ENCODE measurements at places on chromosomes 11 and 22. TPM values are rescaled to one million over a fixed set of nuclear protein-coding genes. Genes with fewer than 3 reads are reported as not detected.

Gene TMEM80
- 22.8 TPM for total RNA-seq

Gene IGSF9B
- total RNA-seq = 23.2 TPM

DNA sequence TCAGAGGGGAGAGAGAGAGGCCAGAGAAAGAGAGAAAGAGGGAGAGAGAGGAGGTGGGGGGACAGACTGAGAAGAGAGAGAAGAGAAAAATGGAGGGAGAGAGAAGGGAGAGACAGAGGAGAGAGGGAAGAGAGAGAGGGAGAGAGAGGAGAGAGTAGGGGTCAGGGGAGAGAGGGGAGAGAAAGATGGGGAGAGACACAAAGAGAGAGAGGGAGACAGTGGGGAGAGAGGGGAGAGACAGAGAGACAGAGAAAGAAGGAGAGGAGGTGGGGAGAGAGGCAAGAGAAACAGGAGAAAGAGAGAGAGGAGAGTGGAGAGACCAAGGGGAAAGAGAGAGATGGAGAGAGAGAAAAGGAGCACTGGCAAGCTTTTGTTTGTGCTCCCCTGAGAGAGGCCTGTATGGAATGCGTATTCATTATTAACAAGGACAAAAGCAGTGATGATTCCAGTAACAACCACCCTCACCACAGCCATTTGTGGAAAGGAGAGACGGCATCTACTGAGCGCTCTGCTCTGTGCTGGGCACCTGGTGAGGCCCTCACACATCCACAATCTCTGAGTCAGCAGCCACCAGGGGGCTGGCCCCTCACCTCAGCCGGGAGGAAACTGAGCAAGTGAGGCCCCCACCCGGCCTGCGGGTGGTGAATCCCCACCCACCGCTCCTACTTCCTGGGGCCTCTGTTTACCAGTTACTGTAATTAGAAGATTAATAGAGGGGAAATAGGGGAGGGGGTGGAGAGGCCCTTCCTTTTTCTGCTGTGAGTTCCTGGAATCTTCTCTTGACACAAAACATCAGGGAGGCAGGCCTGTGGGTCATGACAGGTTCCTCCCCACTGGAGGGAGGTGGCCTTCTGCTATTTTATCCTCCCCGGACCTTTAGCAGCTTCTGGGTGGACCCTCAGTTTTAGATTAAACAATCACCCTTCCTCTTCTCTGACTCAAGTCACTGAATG lies 14.6 kb upstream of the MIAT start:
- ATAC-seq = peak; percentile 12

Gene ART5
- total RNA-seq = 69.1 TPM

DNA sequence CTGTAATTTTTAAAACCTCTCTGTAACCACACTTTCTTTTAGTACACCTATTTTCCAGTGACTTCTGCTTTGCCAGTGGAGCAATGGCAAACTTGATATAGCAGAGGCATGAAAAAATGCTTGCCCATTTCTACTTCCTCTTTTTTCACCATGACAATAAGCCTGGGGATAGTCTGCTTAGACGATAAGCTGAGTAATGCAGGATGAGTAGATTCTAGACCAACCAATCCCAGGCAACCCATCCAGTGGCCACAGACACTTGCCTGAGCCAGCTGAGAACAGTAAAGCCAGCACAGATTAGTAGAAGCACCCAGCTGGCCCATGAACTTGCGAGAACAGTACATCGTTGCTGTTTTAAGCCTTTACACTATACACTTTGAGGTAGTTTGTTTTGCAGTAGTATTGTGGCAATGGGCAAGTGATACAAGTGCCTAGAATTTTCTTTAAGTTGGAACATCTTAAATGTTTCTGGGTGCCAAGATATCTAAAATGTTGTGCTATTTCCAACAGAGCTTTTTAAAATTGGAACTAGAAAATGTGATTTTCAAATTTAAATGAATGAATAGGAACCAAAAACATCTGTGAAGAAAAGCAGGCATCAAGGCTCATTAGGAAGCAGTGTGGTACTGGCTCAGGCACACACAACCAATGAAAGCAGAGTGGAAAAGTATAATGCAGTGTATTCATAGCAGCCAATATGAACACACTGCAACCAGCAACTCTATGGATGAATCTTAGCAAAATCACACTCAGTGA lies 37.7 kb downstream of the DDI1 start:
- no peak for ATAC-seq

DNA sequence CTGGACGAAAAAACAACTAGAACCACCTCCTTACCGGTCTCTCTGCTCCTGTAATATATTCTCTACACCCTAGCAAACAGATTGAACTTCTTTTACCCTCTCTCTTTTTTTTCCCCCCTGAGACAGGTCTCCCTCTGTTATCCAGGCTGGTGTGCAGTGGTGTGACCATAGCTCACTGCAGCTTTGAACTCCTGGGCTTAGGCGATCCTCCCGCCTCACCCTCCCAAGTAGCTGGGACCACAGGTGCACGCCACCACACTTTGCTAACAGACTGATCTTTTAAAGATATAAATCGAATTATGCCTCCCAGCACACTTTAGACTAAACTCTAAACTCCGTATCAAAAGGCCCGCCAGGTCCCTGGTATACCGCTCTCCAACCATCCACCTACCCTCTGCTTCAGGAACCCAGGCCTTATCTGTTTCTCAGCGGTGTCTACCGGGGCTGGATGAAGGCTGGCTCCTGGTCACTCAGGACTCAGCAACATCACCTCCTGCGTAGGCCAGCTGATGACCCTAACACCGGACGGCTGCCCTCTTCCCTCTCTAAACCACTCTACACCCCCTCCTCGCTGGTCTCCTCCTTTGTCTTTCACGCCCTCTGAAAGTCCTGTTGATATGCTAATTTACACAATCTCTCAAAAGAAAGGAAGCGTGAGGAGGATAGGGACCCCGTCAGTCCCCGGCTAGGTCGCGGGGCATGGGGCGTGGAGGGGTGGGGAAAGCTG lies 745 bp downstream of the C22orf39 start:
- no peak for ATAC-seq

Gene TSGA10IP
- total RNA-seq = 0.41 TPM

- ATAC-seq = no peak
Measured at GRCh38 chr22:48782326-48782725, 1045.3 kb downstream of the BRD1 start.

Gene HIPK3
- 37.4 TPM for total RNA-seq

Gene C1QTNF4
- total RNA-seq = 0.27 TPM

Gene RCE1
- total RNA-seq = 15.5 TPM

DNA sequence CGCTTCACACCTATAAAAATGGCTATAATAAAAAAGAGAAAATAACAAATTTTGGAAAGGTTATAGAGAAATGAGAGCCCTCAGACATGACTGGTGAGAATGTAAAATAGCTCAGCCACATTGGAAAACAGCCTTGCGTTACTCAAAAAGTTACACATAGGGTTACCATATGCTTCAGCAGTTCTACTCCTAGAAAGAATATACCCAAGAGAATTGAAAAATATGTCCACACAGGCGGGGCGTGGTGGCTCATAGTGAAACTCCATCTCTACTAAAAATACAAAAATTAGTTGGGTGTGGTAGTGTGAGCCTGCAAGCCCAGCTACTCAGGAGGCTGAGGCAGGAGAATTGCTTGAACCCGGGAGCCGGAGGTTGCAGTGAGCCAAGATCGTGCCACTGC lies 7.6 kb upstream of the JHY start:
- peak; percentile 53 for ATAC-seq

GRCh38 chr11:99325847-99326246 lies 305.1 kb downstream of the CNTN5 start:
- no peak for ATAC-seq

Gene INPP5J
- total RNA-seq = 4.1 TPM

DNA sequence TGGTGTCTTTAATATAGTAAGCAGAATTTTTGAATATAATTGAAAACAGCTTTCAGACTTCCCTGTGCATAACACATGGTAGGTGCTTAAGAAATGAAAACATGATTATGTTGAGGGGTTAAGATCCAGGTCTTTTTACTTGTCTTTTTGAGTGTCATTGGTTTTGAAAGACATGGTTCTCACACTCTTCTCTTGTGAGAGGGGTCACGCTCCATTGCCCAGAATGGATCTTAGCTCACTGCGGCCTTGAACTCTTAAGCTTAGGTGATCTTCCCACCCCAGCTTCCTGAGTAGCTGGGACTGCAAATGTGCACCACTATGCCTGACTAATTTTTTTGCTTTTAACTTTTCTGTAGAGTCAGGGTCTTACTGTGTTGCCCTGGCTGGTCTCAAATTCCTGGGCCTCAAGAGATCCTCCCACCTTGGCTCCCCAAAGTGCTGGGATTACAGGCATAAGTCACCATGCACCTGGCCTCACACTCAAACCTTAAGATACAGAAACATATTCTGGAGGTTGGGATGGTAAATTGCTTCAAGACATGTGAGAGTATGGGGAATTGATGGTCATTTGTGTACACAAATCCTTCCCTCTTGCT lies 1.4 kb downstream of the SPCS2 start:
- ATAC-seq = no peak

Gene OR6T1
- total RNA-seq = not detected

DNA sequence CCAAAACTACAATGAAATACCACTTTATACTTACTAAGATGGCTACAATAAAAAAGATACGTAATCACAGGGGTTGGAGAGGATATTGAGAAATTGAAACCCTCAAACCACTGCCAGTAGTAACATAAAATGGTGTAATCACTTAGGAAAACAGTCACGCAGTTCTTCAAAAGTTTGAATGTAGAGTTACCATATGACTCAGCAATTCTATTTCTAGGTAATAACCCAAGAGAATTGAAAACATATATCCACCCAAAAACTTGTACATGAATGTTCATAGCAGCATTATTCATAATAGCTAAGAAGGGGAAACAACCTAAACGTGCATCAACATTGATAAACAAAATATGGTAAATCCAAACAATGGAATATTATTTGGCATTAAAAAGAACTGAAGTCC lies 24.4 kb upstream of the PSMA1 start:
- no peak for ATAC-seq

Gene SLC22A6
- total RNA-seq = not detected

GRCh38 chr11:17389211-17389956 lies 925 bp upstream of the KCNJ11 start:
- ATAC-seq = peak; percentile 80

- no peak for ATAC-seq
Measured at GRCh38 chr11:131537748-131538147, 167.3 kb downstream of the NTM start.

Gene UCP3
- 2.1 TPM for total RNA-seq

GRCh38 chr11:64056213-64056785 lies 20.6 kb downstream of the FLRT1 start:
- no peak for ATAC-seq

DNA sequence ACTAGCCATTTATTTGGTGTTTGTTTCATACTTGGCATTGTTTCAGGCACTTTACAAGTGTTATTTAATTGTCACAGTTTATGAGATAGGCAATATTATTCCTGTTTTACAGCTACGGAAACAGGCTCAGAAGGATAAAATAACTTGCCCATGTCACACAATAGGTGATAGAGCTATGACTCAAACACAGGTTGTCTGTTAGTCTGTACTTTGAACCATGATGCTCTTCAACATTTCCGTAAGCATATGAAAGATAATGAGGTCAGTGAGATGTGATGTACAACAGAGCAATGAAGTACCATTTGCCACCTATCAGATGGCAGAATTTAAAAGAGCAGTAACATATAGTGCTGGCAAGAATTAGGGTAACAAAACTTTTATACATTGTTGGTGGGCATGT lies 15.3 kb downstream of the TUG1 start:
- ATAC-seq = no peak

DNA sequence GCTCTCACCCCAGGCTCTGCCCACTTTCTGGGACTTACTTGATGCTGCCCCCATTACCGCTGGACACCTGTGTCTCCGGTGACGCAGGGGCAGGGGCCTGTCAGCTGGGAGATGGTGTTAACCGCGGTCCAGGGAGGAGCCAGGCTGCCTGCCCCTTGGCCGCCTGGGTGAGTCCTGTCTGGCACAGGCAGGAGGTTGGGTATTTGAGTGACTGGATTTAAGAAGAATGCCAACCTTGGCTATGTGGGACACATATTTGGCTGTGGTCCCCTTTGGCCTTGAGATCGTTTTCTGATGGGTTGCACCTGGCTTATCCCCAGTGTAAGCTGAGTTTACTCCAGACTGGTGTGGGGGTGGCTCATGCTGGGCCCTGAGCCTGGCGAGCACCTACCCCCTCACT lies 2.5 kb downstream of the MUC6 start:
- ATAC-seq = no peak

- ATAC-seq = no peak
Measured at GRCh38 chr11:88515002-88515401, 177.5 kb upstream of the CTSC start.

Gene CHST1
- 5.1 TPM for total RNA-seq

DNA sequence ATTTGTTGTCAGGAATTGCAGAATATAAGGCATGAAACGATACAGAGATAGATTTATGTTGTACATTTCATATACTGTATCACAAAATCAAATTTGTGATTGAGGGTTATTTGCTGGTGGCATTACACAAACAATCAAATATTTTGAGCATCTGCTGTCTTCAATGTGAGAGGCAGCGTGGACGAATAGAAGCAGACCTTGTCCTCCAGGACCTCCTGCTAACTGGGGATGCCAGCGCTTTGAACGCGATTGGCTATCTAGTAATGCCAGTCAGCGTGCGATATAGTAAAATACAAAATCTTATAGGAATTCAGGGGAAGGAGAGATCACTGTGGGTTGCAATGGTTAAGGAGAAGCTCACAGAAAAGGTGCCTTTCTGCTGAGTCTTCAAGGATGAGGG lies 631 bp upstream of the SNX19 start:
- ATAC-seq = no peak

GRCh38 chr22:45709060-45709739 lies 37.6 kb downstream of the ATXN10 start:
- peak; percentile 92 for ATAC-seq

Gene EEF1G
- 1,509 TPM for total RNA-seq

Gene CNGA4
- 1.1 TPM for total RNA-seq

- ATAC-seq = no peak
Measured at GRCh38 chr11:11157185-11157584, 195.9 kb downstream of the CSNK2A3 start.

DNA sequence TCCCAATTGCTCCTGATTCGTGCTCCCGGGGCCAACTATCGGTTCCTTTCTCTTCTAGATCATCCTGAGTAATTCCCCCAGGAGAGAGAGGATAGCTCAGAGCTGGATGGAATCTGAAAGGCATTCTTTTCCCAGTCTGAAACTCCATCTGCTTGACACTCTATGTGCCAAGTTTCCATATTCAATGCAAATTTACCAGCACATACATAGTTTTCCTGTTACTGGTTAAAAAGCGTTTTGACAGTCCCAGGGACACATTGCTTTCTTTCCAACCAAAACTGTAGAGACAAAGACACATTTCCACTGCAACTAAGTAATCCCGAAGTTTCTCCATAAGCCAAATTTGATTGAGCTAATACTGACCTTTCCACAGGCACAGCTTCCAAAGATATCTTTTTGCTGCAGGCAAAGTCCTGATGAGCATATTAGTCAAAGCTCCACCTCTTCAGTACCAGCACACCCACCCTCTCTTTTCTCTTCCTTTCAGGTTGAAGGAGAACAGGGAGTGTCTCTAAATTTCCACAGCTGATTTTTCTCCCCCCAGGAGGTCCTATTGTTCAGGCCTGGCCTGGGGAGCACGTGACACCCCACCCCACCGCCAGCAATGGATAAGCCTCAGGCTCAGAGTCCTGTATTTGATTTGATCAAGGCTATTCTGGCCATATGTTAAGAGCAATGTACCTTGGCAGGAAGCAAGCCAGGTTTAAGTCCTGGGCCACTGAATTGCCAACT lies 9.7 kb upstream of the ANKK1 start:
- no peak for ATAC-seq

Gene RAG2
- not detected for total RNA-seq

- no peak for ATAC-seq
Measured at GRCh38 chr11:422249-422656, 7.5 kb upstream of the SIGIRR start.

- ATAC-seq = no peak
Measured at GRCh38 chr11:121437686-121438078, 14.4 kb upstream of the SORL1 start.

Measured in motor neuron (in vitro differentiated cells).